Naive thymus-derived CD8-positive, alpha-beta T cell (primary cell): ENCODE measurements at places on chromosomes 16 and 17.

- DNase-seq = no peak
- no peaks in the 10 kb centered on the region for H3K27me3 ChIP-seq
- H3K27ac ChIP-seq = peak overlapping the region; percentile 73
- H3K36me3 ChIP-seq = peaks cover 70% of the 10 kb centered on the region
- H3K4me1 ChIP-seq = peaks cover 3% of the 10 kb centered on the region
These were observed 39.1 kb downstream of the NDEL1 start for GRCh38 chr17:8474826-8475225.

DNA sequence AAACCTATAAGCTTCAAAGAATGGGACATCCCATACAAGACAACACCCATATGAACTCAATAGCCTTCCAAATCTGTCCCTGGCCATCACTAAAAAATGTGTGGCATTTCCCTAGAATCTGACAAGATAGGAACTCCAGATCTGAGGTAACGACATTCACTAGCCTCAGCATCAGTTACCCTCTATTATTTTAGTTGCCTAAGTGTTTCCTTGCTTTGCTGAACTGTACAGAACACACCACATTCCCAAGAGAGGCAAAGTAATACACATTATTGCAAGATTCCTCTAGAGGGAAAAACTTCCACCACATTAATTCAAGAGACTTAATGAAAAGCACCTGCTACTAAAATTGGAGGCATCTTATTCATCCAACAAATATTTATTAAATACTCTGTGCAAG lies 5.0 kb downstream of the LSM12 start:
- peaks cover 47% of the 10 kb centered on the region for H3K4me1 ChIP-seq
- H3K36me3 ChIP-seq = no peaks in the 10 kb centered on the region
- no peak for DNase-seq
- no peaks in the 10 kb centered on the region for H3K27me3 ChIP-seq
- H3K27ac ChIP-seq = no peak overlapping the region

DNA sequence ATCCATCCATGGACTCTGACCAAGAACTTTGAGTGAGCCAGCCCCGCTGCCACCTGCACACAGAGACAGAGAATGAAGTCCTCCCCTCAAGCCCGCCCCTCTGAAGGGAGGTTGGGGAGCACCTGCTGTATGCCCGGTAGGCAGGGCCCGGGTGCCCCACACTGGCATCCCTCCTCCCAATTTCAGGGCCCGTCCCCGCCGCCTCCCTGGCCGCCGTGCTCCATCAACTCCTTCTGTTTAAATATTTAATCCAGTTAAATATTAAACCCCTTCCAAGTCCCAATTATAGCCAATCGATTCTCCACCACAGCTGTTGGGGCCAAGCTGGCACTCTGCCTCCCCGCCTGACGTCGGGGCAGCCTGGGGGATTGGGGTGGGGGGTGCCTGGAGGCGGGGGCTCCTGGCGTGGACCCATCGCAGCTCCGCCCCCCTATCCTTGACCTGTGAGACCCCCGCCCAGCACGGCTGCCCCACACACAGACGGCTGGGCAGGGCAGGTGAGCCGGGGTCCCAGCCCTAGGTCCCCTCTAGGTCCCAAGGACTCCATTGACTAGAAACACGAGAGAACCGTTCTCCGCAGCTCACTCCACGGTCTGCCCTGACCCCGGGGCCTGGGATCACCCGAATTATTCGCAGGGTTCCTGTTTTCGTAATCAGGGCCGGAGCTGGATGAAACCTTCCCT lies 18.0 kb upstream of the CACNA1H start:
- no peaks in the 10 kb centered on the region for H3K36me3 ChIP-seq
- no peak overlapping the region for H3K27ac ChIP-seq
- H3K4me1 ChIP-seq = no peaks in the 10 kb centered on the region
- no peak overlapping the region for H3K4me3 ChIP-seq
- DNase-seq = no peak

- DNase-seq = no peak
- no peaks in the 10 kb centered on the region for H3K4me1 ChIP-seq
- H3K36me3 ChIP-seq = no peaks in the 10 kb centered on the region
- no peak overlapping the region for H3K27ac ChIP-seq
- no peak overlapping the region for H3K4me3 ChIP-seq
- peaks cover 12% of the 10 kb centered on the region for H3K27me3 ChIP-seq
These were observed 154.0 kb upstream of the MAF start for GRCh38 chr16:79754501-79754900.

DNA sequence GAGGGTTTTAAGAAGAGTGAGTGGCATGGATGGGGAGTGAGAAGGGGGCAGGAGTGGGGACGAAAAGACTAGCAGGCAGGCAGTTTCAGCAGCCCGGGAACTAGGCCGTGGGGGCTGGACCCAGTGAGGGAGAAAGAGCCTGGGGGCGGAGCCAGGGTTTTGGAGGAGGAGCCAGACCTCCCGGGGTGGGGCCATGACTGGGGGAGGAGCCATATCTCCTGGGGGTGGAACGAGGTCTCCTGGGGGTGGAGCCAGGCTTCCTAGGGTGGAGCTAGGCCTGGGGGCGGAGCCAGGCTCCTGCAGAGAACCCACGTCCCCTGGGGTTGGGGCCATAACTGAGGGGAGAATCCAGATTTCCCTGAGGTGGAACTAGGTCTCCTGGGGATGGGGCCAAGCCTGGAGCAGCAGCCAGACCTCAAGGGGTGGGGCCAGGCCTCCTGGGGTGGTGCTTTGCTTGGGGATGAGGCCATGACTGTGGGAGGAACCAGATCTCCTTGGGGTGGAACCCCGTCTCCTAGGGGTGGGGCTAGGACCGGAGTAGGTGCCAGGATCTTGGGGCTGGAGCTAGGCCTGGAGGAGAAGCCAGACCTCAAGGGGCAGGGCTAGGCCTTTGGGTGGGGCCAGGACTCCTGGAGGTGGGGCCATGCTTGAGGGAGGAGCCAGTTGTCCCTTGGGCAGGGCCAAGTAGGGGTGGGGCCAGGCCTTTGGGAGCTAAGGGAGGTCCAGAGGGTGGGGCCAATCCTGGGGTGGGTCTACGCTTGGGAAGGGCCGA lies 41.7 kb upstream of the JPH3 start:
- no peaks in the 10 kb centered on the region for H3K36me3 ChIP-seq
- peaks cover 9% of the 10 kb centered on the region for H3K27me3 ChIP-seq
- no peaks in the 10 kb centered on the region for H3K4me1 ChIP-seq
- H3K27ac ChIP-seq = no peak overlapping the region

GRCh38 chr17:52149626-52150025 lies 8.9 kb downstream of the CA10 start:
- H3K4me1 ChIP-seq = no peaks in the 10 kb centered on the region
- no peak for DNase-seq
- peaks cover 10% of the 10 kb centered on the region for H3K27me3 ChIP-seq
- no peak overlapping the region for H3K4me3 ChIP-seq
- H3K27ac ChIP-seq = no peak overlapping the region

DNA sequence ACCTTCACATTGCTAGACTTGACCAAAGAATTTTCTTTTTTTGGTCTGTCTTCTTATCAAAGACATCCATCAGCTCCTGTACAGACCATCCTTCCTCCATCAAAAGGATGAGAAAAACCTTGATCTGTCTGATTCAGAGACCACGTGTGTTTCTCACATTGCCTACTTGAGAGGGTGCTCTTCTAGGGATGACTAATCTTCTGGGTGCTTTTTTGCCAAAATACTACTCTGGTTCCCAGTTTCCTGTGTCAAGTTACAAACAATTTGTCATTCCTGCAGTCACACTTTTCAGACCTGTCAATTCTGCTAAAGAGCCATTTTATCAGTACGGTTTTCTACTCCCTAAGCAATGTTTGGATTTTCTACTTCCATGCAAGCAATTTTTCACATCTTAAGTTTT lies 492.2 kb downstream of the CDH11 start:
- H3K27me3 ChIP-seq = no peaks in the 10 kb centered on the region
- H3K27ac ChIP-seq = no peak overlapping the region
- H3K36me3 ChIP-seq = no peaks in the 10 kb centered on the region
- no peak for DNase-seq
- H3K4me1 ChIP-seq = no peaks in the 10 kb centered on the region
- no peak overlapping the region for H3K4me3 ChIP-seq

DNA sequence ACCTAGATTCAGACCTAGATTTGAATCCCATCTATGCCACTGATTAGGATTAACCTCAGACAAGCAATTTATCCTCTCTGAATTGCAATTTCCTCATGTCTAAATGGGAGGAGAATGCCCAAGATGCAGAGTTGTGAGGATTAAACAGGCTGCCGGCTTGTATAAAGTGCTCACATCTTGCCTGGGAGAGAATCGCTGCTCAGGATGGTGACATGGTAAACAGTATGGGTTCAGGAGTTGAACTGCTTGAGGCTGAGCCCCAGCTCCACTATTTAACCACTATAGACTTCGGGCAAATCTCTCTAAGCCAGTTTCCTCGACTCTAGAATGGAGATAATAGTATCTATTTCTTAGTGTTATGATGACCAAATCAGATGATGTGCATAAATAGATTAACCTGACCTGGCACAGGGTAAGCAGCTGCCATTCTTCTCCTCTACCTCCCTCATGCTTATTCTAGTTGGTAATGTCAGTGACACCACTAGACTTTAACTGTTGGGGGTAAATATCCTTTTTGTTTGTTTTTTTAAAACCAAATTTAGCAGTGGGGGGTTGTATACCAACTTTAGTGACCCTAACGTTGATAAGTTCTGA lies 732 bp upstream of the RPL27 start:
- no peaks in the 10 kb centered on the region for H3K27me3 ChIP-seq
- peak overlapping the region; percentile 95 for H3K4me3 ChIP-seq
- no peak for DNase-seq
- H3K4me1 ChIP-seq = peaks cover 28% of the 10 kb centered on the region

DNA sequence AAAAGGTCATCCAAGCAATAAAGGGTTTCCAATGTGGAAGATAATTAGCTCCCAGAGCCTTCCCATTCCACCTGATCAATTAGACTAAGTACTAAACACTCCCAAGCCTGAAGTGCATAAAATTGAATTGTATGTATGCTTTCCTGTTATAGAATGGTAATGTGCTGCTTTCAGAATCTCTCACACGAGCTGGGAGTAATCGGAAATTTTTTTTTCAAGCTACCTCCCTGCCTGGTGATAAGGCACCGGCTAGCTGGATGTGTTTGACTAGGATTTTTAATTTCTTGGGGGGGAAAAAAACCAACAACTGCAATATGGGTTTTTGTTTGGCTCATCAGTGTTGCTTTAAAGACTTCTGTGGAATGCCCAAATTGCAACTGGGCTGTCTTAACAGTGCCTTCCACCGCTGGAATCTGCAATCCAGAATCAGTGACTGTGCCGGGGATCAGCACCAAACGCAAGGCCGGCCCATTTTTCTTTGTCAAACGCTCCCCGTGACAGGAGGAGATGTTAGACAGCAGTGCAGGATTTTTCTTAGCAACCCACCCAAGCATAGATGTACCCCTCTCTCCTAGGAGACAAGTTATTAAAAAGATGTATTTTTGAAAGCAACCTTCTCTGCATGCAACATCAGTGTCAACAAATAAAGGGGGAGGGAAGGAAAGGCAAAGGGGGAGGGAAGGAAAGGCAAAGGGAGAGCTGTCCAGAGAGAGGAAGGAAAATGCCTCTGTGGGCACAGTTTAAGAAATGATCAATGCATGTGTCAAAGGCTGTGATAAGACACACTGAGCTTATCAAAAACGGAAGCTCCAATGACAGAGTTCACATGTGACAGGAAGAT lies 387.2 kb downstream of the NPIPA8 start:
- no peak overlapping the region for H3K27ac ChIP-seq
- no peak for DNase-seq
- no peak overlapping the region for H3K4me3 ChIP-seq
- no peaks in the 10 kb centered on the region for H3K36me3 ChIP-seq
- no peaks in the 10 kb centered on the region for H3K4me1 ChIP-seq
- peaks cover 34% of the 10 kb centered on the region for H3K27me3 ChIP-seq

DNA sequence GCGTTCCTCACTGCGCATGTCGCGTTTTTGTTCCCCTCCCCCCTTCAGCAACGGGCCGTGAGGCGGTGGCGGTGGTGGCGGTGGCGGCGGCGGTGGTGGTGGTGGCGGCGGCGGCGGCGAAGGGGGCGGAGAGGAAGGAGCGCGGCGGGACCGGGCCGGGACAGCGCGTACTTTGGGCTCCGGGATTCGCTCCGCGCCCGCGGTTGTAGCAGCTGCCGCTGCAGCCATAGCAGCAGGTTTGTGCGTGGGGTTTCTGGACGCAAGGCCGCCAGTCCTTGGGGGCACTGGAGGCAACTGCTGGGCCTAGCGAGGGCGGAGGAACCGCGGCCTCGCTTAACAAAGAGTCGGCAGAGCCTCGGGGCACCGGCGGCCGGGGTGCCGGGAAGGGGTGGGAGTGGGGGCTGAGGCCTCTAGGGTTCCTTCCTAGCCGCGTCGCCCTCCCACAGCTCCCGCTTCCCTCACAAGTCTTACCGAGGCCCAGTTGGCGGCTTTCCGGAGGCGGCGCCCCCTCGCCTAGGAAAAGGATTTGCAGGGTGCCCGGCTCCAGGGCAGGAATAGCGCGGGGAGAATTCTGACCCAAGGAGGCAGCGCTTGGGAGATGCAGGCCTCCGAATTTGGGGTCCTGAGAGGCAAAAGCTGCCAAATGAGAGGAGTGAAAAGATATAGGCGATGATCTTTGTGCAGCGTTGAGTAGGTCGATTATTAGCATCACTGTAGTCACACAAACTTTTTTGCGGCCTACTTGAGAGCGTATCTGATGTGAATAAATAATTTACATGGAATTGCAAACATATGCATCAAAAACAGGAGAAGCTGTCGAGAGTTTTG lies at the start of gene DDX42:
TSS of gene DDX42 (plus strand) at position 30 of the 828 bp plus-strand sequence. CDS start 12,880 bp downstream, outside the sequence.
- no peaks in the 10 kb centered on the region for H3K27me3 ChIP-seq
- peak within 1 kb of the TSS; percentile 99 for H3K4me3 ChIP-seq
- H3K4me1 ChIP-seq = peaks cover 79% of the 10 kb centered on the region
- no peak for DNase-seq
- H3K36me3 ChIP-seq = no peaks in the 10 kb centered on the region

GRCh38 chr17:75501378-75502071 lies 13.8 kb downstream of the CASKIN2 start:
- H3K27ac ChIP-seq = peak overlapping the region; percentile 49
- H3K4me3 ChIP-seq = no peak overlapping the region
- H3K4me1 ChIP-seq = peaks cover 8% of the 10 kb centered on the region
- H3K36me3 ChIP-seq = no peaks in the 10 kb centered on the region
- H3K27me3 ChIP-seq = no peaks in the 10 kb centered on the region
